Heart left ventricle (tissue), 16 donors: ENCODE measurements at places on chromosomes 7 and 10. TPM values are rescaled to one million over a fixed set of nuclear protein-coding genes. Genes with fewer than 3 reads are reported as not detected.

DNA sequence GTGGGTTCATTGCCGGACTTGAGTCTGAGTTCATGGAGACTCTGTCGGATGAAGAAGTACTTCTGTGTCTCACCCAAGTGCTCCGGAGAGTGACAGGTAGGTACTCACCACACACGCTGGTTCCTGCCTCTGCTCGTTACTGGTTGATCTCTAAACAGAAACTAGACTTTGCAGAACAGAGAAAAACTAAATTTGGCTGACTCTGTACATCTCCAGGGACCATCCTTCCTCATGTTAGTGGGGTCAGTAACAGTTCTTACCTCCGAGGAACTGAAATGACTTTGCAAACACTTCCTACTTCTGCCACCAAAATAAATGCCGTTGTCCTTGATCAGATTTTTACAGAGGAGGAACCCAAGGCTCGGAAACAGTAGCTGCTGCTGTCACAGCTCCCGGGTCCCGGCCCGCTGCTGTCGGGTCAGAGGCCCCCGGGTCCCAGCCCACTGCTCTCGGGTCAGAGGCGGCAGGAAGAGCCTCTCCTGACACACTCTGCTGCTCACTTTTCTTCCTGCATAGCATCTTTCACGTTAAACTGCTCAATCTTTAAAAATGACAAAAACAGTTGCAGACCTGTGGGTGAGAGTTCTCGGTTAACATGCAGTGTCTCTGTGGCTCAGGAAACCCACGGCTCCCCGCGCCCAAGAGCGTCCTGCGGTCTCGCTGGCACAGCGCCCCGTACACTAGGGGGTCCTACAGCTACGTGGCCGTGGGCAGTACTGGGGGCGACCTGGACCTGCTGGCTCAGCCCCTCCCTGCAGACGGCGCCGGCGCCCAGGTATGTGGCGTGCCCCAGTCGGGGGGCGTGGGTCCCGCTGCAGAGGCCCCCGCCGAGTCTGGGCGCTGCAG, 4.8 kb upstream of the MTG1 start:
- DNase-seq = no peak

DNA sequence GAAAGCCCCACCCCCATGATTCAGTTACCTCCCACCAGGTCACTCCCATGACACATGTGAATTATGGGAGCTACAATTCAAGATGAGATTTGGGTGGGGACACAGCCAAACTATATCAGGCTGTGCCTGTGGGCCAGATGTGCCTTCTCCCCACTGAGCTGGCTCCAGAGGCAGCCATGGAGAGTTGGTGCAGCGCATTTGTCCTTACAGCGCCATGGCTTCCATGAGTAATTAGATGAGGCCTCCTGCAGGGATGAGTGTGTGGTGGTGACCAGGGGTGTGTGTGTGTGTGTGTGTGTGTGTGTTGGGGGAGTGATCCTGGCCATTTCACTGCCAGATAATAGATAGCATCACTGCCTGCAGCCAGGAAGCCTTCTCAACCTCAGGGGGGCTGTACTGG, 94.6 kb downstream of the FANK1 start:
- DNase-seq = no peak

GRCh38 chr7:32170838-32171237, 100.6 kb upstream of the PDE1C start:
- DNase-seq = no peak

DNA sequence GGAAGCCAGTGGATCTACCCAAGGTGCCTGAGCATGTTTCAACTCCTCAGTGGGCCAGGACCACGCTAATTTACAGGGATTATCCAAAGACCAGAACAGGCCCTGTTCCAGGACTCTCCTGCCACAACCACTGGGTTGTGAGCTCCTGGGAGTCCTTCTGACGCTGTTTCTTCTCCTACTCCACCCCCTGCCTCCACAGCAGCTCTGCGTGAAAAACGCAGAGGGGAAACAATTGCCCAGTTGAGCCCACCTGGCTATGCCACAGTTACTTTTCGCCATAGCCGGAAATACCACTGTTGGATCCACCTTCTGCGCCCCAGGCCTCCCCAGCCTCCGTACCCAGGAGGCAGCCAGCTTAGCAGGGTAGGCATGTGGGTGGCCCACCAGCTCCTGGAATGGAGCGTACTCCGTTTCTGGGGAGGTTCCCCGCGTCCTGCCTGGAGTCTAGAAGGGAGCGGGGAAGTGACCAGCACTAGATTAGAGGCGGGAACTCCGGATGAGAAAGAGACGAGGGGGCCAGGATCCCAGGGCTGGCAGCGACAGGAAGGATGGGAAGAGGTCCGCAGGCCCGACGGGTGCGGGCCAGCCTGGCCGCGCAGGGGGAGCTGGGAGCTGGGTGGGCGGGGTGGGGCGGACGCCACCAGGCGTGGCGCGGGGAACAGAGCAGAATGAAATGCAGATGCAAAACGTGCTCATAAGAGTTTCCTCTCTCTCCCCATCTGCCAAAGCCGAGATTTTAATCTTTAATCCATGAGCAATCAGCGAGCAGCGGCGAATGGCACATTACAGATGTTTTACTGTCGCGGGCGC, 32.1 kb upstream of the PAX2 start:
- no peak for DNase-seq

DNA sequence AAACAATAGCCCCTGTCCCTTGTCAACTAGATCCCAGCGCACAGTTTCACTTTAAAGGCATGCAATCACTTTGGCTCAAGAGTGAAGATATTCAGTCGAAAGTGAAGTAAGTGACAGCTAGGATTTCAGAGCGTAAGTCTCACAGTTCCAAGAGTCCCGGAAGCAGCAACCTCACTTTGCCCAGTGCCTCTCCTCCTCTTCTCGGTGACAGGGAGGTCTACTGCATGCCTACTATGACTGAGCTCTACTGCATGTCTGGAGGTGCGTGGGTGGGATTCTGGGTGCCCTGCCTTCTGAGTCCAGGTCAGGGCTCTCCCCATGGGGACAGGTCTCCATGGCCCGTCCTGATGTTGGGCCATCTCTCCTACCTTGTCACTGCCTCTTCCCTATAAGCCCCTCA, 17.0 kb downstream of the PRKCQ start:
- DNase-seq = no peak

DNA sequence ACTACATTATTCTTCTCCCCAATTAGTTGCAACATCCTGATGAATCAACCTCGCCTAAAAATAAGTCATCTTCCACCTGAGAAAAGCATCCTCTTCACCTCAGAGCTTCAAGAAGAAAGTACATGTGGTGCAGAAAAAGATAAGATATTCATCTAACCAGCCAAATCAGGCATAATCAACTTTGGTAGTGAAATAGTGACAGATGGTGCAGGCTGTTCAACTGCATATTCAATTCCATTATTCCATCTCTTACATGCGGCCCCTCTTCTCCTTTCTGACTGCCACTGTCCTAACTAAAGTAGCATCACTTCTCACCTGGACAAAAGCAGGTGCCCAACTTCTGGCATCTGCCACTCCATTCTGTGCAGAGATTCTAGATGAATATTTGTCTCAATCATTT, 148.4 kb upstream of the STEAP1 start:
- no peak for DNase-seq

MMD2 gene
- polyA plus RNA-seq = not detected

FAM131B gene
- 0.25 TPM for polyA plus RNA-seq

WDR91 gene
- polyA plus RNA-seq = 3.0 TPM

TRIM50 gene
- polyA plus RNA-seq = 0.15 TPM

CCDC136 gene
- polyA plus RNA-seq = 13.9 TPM

CALN1 gene
- not detected for polyA plus RNA-seq

PRSS37 gene
- polyA plus RNA-seq = not detected

CC2D2B gene
- 0.42 TPM for polyA plus RNA-seq
